Omental fat pad (tissue), 4 donors: ENCODE measurements at places on chromosomes 6 and 20. TPM values are rescaled to one million over a fixed set of nuclear protein-coding genes. Genes with fewer than 3 reads are reported as not detected.

Gene ZNF311
- 0.63 TPM for total RNA-seq

Gene MICB
- 5.8 TPM for total RNA-seq

Gene RFX6
- total RNA-seq: not detected

Gene NRSN2
- 19.1 TPM for total RNA-seq

Gene TRAM2
- total RNA-seq: 29.8 TPM

Gene HRH3
- total RNA-seq: not detected

Gene CST5
- total RNA-seq: not detected

Gene ZSCAN23
- 2.7 TPM for total RNA-seq

Gene KIFC1
- total RNA-seq: 10.8 TPM

Gene TINAG
- total RNA-seq: not detected

Gene BPIFB1
- not detected for total RNA-seq

Gene PRICKLE4
- 8.9 TPM for total RNA-seq

Gene PHIP
- 25.8 TPM for total RNA-seq

Gene SLC17A9
- 1.6 TPM for total RNA-seq

Gene MACROD2
- total RNA-seq: 6.8 TPM

Gene ZCCHC3
- total RNA-seq: 10.5 TPM

Gene HLA-DRB5
- 1.6 TPM for total RNA-seq

Gene APCDD1L
- not detected for total RNA-seq

Gene CLPSL1
- not detected for total RNA-seq

Gene GGT7
- 8.5 TPM for total RNA-seq

Gene TTBK1
- not detected for total RNA-seq

Gene METTL24
- 3.0 TPM for total RNA-seq

Gene BPIFA3
- not detected for total RNA-seq

Gene PGC
- not detected for total RNA-seq

Gene SULF2
- total RNA-seq: 100 TPM
